ENCODE measurements at places on chromosomes 16 and 17.

- no peak for DNase-seq
Observed at GRCh38 chr17:60327134-60327900, 64.6 kb downstream of the USP32 start.

DNA sequence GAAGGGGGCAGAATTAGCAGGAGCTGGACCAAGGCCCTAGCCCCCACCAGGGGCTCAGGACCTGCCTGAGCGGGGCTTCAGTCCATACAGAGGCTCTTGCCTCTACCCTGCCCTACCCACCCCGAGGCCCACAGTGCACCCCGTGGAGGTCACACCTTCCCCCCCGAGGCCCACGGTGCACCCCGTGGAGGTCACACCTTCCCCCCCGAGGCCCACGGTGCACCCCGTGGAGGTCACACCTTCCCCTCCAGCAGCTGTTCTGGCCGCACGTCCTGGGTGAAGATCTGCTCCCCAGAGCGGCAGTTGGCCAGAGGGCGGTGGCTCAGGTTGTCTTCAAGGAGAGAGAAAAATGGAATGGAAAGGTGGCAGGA, 11.4 kb downstream of the CASKIN2 start:
- no peak for DNase-seq

DNA sequence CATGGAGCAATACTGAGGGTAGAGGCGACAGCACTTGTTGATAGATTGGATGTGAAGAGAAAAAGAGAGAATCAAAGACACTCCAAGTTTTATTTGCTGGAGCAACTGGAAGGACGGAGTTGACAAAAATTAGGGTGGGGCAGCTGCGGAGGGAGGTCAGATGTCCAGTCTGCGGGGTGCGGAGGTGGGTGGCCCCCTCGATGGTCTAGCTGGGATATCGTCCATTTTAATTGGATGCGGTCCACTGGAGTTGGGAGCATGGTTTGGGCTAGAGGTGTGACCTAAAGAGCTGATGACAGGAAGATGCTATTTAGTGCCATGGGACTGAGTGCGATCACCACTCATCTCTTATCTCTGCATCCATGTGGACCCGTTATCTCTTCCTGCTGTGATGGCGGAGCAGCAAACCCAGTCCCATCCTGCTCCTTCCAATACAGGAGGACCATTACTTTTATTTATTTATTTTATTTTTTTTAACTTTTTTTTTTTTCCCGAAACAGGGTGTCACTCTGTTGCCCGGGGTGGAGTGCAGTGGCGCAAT, 48.3 kb upstream of the CBX4 start:
- no peak for DNase-seq

GRCh38 chr16:1771864-1772361, 570 bp upstream of the NME3 start:
- DNase-seq = no peak

- no peak for DNase-seq
Observed at GRCh38 chr16:48408688-48409087, 23.5 kb upstream of the SIAH1 start.

DNA sequence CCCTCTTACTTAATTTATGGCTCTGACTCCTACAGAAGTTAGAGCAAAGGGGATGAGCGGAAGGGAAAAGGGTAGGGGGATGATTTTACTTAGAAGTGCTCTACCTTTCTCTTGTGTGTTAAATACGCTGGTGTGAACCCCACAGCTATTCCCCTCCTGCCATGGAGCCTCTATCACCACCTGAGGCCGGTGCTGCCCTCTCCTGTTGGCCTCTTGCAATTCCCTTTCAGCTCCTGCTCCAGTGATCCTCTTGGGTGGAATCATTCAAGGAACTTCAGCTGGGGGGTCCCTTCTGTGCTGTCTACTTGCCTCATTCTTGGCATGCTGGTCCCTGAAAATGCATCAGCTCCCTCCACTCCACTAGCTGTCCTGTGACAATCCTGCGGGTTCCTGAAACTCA, 41.8 kb upstream of the CDH8 start:
- no peak for DNase-seq

DNA sequence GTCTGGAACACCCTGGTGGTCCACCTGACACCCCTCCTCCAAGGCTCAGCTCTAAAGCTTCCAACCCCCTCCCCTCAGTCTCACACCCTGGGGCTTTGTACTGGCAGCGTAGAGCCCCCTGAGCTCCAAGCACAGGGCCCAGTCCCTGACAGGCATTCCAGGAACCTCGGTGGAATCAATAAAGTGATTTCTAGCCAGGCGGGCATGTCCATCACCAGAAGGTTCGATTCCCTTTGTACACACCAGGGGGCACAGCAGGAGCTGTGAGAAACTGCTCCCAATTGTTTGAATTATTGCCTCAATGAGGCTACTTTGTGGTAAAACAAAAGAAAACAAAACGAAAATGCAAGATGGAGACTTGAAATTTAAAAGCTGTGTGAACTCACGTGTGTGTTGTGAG, 51.8 kb downstream of the SMPD3 start:
- peak; percentile 28 for DNase-seq

DNA sequence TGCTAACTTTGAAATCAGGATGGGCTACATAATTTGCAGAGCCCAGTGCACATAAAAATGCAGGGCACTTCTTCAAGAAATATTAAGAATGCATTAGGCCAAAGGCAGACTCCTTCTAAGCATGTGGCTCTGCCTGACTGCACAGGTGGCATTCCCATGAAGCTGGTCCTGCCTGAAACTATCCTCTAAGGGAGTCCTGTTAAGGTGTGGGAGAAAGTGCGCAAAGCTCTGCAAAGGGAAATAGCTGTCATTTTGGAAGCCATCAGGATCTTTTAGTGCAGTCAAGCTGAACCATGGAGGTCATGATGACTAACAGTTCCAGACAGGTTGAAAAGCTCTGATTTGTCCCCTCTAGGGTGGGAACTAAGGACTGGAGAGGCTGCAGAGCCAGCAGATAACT, 41.9 kb upstream of the CRHR1 start:
- DNase-seq = no peak

DNA sequence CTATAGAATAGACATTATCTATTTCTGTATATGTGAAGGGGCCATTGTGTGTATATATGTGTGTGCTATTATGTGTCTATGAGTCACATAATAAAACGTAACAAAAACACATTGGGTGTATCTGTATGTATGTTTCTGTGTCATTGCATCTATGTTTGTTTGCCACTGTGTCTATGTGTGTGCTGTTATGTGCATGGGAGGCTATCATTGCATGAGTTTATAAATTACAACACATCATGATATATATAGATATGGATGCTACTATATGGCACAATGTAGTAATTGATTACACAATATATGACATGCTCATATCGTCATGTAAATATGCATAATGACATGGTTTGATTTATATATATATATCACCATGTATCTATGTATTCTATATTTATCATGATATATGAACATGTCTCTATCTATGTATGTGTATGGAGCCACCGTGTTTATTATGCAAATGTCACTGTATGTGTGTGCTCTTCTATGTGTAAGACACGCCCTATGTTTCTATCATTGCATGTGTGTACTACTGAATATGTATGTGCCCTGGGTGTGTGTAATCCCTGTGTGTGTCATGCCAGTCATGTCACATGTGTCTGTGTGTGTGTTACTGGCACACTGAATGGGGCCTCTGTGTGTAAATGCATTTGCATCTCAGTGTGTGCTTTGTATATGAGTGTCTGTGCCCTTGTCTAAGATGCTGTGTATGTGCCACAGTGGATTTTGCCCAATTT, 1.4 kb upstream of the TSPOAP1 start:
- DNase-seq = no peak

- DNase-seq = no peak
Observed at GRCh38 chr16:9165681-9166080, 74.2 kb downstream of the HAPSTR1 start.

DNA sequence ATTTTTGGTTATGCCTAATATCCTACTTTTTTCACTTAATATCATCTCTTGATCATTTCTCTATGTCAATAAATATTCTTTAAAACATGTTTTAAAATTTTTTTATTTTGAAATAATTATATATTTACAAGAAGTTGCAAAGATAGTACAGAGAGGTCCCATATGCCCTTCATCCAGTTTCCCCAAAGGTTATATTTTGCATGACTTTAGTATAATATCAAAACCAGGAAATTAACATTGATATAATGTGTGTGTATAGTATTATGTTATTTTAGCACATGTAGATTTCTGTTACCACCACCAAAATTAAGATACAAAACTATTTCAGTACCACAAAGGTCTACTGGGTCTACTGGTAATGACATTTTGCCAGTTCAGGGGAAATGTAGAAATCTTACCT, 60.7 kb downstream of the EFCAB5 start:
- DNase-seq = no peak

- DNase-seq = no peak
Observed at GRCh38 chr17:41777157-41777573, 9.3 kb downstream of the JUP start.

DNA sequence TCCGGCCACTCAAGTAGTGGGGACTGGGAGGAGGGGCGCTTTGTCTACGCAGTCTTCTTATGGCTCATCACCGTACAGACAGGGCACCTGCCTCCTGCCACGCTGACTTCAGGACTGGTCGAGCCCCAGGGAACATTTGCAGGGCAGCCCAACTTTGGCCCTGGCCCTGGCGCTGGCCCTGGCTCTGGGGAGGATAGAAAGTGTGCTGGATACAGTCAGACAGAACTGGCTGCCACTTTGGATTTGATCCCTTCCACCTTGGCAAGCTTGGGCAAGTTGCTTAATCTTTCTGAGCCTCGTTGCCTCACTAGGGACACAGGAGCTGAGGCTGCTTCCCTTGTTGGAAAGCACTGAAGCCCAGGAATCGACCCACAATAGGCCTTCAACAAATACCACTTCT, 13.6 kb downstream of the LGALS9 start:
- no peak for DNase-seq

DNA sequence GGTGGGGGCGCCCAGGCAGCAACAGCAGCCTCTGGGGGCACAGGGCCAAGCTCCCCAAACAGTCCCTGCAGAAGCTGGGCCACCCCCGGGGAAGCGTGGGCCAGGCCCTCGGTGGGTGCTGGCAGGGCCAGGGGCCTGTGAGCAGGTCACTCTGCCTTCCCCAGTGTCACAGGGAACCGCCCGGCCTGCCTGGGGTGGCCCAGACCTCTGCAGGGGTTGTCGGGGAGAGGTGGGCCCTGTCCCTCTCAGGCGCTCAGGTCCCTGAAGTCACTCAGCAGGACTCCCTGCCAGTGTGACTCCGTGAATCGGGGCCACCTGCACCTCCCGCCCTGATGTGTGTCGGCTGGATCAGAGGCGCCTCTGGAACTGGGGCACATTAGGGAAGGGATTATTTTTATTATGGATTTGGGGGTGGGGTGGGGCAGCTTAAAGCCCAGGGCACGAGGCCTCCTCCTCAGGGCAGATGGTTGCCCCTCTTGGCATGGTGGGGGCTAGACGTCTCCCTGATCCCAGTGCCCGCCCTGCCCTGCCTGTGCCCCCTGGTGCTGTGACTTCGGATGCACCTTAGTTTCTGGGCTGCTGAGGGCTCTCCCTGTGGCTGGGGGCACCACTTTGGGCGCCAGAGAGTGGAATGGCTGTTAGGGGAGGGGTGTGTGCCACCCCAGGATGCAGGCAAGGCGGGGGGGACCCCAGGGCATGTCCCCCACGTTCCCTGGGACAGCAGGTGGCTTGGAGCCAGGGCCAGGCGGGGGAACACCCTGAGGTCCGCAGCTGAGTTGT, 1.2 kb upstream of the GNG13 start:
- DNase-seq = no peak

DNA sequence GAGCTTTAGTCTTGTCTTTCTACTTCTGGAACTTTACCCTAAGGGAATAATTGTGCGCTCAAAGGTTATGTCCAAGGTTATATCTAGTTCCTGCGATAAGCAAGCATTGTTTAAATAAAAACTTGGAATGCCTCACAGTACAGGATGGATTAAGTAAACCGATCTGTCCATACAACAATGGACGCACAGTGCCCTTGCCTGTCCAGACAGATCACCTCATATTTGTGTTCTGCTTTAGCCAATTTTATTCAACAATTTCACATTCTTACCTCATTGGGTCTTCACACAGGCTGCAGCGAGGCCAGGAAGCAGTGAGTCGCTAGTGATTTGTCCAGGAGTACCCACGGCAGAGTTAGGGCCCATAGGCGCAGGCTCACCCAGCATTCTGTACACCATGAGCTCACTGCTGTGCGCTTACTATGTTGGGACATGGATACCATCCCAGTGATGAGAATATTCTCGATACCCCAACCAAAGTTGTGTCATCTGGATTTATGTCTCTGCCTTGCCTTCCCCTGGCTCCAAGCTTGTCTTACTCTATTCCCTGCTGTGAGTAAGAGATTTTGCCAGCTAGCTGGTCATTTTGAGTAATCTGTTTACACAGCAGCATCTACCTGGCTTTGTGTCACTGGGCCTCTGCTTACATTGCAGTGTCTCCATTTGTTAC, 39.8 kb downstream of the USP43 start:
- DNase-seq = no peak

Measured in stimulated activated CD8-positive, alpha-beta memory T cell treated with anti-CD3 and anti-CD28 coated beads, Interleukin-4, amount 100 ng/mL, for 1 hour (primary cell).